GM10248 (cell line): ENCODE measurements at places on chromosomes 11 and 22.

DNA sequence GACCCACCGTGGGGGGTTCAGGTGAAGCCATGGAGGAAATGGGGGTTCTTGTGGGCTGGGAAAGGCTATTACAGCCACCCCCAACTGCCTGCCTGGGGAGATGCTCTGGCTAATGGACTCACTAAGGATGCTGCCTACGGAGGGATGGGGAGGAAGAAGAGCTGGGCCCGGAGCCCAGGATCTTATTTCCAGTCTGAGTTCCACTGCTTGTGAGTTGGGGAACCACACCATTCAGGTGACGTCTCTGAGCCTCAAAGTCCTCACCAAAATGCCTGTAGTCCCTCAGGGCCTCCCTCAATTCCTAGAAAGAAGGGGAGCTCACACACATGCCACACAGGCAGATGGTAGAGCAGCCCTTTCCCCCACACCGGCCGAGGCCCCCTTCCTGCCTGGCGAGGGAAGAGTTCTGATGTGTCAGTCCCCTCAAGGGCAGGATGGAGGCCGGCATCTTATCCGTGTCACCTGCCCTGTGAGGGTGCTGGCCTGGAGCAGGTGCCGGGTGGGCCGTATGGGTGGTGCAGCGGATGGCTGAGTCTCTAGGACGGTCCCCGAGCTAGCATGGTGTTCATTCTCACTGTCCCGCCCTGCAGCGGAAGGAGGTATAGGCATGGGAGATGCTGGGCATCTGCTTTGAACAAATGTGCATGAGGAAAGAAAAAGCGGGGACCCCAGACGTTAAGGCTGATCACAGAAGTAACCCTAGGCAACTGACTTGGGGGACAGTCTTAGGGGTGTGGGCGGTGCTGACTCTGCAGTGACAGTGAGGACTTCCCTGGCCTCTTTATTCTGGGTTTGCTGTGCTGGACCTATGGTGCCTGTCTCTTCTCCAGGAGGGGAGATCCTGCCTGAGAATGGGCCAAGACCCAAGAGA is 15.7 kb downstream of the MRGPRF start:
- no peak for DNase-seq

DNA sequence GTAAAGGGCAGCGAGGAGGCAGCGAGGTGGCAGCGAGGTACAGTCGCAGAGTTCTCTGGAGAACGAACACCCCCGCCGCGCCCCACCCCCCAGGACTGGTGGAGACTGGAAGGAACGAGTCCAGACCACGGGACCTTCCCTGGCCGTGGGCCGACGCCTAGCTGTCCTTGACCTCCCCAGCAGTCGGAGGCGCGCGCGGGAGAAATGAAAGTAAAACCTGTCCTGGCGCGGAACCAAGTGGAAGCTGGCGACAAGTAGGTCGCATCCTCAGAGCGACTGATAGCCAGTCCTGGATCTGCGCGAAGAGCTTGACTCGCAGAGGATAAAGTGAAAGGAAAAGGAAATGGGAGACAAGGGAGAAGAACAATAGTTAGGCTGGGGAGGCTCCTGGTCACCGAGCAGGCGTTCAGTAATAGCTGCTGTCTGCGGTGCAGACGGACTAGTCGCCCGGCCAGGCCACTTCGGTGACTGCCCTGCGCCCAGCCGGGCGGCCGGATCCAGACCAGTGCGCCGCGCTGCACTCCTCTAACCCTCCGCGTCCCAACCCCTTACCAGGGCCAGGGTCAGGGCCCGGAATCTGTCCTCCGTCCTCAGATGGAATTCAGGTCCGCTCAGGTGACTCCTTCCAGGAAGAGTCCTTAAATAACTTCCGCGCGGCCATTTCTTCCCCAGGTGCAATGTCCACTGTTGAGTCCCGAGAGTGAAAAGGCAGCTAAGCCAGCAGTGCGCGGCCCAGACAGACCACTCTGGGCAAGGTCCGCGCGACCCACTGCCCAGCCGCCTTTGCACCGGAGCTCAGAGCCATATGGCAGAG is 1.9 kb upstream of the ADM start:
- peak; percentile 43 for DNase-seq

DNA sequence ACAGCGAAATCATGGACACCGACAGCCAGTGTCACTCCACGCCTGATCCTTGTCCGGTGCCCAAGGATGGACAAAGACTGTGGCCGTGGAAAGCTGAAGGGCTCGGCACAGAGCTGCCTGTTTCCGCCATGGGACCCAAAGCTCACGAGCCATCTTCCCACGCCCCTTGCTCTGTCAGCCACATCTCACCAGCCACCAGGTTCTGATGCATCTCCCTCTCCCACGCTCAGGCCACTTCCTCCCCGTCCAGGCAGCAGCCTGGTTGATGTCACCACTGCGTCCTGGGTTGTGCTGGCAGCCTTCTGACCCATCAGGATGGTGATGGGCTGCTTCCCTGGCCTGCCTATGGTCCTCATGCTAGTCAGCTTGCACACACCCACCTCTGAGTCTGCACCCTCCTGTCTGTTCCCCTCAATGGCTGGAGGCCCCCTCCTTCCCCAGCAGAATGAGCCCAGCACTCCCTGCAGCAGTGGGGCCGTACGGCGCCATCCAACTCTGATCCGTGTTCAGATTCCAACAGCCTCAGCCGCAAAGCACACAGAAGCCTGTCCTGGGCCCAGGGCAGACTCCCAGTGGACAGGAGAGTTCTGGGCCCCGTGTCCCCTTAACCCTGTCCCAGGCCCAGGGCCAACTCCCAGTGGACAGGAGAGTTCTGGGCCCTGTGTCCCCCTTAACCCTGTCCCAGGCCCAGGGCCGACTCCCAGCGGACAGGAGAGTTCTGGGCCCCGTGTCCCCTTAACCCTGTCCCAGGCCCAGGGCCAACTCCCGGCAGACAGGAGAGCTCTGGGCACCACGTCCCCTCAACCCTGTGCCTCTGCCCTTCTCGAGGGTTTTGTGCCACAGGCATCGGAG is 259.5 kb downstream of the BRD1 start:
- no peak for DNase-seq

- DNase-seq: no peak
These were observed 1.4 kb downstream of the ARFGAP3 start for GRCh38 chr22:42855721-42856120.

DNA sequence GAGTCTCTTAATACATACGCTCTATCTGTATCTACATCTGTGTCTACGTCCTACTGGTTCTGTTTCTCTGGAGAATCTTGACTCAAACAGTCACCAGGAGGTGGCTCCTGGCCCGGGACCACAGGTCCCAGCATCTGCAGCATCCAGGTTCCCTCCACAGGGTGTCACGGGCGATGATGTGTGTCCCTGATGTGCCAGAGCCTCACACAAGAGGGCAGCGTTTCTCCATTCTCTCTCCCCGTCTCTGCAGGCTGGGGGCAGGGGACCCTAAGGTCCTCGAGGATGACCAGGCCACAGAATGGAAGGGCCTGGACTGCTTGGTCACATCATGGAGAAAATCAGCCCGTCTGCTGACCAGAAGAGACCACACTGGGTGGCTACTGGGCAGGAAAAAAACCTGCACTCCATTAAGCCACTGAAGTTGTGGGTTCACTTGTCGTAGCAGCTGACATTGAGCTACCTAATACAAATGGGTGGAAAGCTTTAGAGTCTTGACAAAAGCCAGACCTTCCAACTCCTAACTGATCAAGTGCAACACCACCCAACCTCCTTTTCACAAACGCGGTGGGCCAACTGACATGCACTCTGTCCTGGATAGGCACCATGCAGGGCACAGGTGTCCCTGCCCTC is 392.5 kb downstream of the CTTN start:
- no peak for DNase-seq

DNA sequence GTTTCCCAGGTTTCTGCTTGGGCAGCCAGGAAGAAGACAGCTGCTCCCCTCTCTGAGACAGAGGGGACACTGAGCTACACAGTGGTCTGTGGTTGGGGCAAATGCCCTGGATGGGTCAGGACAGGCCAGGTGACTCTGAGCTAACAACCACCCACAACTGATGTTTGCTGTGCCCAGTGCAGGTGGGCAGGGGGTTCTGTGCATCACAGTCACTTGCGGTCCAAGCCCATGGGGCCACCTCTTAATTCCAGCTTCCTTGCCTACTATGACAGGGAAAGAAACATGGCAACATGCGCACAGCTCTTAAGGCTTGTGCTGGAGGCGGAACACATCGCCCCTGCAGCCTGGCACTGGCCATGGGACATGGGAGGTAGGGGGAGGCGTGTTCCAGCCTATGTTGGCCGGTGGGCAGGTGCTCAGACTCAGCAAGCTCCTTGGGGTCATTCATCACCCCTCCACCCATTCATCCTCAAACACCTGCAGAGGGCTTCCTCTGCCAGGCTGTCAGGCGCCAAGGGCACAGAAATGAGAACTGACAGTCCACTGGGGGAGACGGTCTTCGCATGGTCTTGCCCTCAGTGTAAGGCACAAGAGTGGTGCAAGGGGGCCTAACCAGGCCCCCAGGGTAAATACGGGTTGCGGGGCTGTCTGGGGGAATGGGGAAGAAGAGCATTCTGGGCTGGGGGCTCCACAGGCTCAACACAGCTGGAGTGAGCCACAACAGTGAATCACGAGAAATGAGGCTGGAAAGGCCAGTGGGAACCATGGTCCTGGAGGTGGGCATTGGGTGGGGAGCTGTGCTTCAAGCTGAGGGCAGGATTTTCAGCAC is 55.6 kb downstream of the ARFGAP3 start:
- DNase-seq: no peak

DNA sequence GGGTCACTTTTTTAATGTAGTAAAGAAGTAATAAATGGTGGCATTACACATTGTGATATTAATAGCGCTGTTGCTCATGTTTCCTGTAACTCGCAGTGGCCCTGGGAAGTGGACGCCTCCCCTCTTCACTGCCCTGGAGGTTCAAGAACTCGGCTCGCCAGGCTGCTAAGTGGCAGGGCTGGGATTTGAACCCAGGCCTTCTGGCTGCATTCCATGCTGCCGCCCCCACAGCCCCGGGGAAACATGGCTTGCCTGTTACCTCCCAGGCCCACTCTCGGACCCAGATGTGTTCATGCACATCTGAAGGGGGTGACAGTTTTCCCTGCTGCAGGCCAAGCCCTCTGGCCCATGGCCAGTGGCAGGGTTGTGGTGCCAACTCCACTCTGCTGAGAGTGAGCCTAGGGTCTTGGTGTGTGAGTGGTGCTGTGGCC is 25.0 kb upstream of the MGAT3 start:
- DNase-seq: no peak

DNA sequence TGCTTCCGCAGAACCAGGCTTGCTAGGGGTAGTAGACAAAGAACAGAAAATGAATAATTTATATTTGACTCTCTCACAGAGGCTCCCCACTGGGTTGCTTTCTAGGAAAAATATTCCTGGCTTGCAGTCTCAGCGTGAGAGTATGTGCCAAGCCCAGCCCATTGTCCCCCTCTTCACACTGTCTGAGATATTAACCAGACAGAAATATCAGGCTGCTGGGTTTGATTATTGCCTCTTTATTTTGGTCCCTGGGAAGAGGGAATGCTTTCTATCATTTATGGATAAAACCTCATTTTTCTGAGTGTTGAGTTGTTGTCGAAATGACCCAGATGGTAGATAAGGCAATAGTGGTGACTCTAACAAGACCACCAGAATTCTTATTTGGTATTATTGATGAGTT is 367.9 kb downstream of the METTL15 start:
- DNase-seq: no peak

DNA sequence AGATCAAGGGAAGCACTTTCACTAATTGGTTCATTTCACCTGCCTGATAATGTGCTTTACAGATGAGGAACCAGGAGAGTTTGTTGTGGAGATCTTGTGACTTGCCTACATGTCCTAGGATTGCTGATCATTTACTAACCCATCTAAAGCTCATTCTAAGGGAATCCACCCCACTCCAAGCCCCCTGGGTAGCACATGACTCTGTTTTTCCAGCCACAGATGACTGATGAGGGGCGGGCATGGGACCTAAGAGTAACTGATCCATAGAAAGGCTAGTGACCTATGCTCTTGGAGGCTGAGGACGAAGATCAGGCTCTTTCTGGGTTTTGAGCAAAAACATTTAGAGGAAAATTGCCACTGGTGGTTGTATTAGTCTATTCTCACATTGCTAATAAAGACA is 378.1 kb downstream of the CADM1 start:
- no peak for DNase-seq

- DNase-seq: no peak
These were observed 93.2 kb upstream of the FAT3 start for GRCh38 chr11:92131289-92131865.

DNA sequence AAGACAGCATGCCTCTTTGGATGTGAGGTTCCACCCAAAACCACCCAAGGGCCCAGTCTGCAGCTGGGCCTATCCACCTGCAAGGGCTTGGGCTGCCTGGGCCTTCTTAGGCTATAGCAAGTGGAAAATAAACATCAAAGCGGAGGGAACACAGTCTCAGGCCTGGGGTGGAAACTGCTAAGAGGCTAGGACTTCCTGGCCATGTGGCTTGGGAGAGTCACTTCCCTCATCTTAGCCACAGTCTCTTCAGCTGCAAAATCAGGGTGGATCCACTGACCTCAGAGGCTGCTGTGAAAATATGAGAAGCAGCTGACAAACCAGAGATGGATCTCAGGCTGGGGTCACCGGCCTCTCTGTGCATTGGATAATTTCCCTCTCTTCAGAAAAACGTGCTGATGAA is 30.6 kb upstream of the TFIP11 start:
- DNase-seq: no peak

DNA sequence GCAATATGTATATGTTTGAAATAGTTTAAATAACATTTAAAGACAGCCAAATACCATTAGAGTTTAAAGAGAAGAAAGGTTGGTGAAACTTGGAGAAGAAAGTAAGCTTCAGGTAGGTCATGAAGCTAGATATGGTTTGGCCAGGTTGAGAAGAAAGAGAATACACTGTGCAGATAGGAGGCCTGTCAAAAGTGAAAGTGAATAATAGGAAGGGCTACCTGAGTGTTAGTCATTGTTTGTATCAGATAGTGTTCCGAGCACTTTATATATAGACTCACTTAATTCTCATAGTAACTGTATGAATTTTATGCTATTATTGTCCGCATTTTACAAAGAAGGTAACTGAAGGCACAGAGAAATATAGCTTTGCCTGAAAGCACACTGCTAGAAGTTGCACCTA is 56.9 kb downstream of the USP47 start:
- peak; percentile 8 for DNase-seq

DNA sequence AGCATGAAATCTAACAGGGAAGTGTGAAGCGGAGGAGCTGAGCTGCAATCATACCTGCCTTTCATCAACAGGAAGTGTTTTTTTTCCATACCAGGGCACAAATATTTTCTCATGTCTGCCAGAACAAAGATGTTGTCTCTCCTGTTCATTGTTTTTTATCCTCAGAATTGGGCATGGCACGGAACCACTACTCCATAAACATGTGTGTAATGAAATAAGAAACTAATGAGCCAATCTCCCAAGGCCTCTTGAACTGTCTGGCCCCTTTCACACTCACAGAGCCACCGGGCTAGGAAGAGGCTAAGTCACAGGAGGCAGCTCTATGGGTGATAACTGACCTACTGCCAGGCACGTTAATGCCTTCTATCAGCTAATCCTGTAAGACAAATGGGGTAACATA is 124.4 kb downstream of the ETS1 start:
- no peak for DNase-seq

GRCh38 chr22:20548806-20549205 is 41.4 kb downstream of the MED15 start:
- DNase-seq: no peak

- no peak for DNase-seq
These were observed 202.9 kb downstream of the MIAT start for GRCh38 chr22:26860301-26860700.
